ENCODE measurements at places on chromosomes 3 and 15. TPM values are rescaled to one million over a fixed set of nuclear protein-coding genes. Genes with fewer than 3 reads are reported as not detected.

- DNase-seq, result no peak
These were observed 8.8 kb downstream of the FILIP1L start for GRCh38 chr3:100105501-100105900.

- no peak for DNase-seq
These were observed 110.2 kb downstream of the RORA start for GRCh38 chr15:61118885-61119284.

DNA sequence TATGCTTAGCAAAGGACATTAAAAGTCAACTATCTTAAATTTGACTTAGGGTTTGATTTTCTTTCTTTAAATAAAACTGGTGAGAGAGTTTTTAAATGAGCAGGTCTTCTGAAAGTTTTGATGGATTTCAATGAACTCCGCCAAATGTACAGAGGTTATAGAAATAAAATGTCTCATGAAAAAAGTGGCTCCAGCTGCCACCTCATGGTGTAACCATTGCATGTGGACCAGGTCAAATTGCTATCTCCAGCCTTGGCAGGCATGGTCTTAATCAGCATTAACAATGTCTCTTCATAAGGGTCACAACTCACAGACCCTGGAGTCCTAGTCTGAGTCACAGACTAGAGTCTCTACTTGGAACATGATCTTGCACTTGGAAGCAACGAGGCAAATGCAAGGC lies 182.3 kb downstream of the ADAMTS17 start:
- no peak for DNase-seq

DNA sequence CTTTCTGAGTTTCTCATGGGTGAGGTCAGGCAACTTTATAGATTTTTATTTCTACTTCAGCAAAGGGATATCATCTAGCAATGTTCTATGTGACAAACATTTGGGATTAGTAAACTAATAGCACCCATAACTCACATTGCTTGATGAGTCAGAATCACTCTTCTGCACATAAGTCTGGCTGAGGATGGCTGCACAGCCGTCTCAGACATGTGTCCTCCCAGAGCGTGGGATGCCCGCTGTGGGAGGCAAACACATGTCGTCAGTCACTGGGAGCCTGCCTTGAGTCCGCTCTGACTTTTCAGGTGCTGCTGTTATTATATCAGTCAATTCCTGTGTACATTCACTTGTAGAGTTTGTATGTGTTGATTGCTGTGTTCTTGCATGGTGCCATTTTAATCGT lies 230.7 kb upstream of the TRIM42 start:
- DNase-seq, result no peak

DNA sequence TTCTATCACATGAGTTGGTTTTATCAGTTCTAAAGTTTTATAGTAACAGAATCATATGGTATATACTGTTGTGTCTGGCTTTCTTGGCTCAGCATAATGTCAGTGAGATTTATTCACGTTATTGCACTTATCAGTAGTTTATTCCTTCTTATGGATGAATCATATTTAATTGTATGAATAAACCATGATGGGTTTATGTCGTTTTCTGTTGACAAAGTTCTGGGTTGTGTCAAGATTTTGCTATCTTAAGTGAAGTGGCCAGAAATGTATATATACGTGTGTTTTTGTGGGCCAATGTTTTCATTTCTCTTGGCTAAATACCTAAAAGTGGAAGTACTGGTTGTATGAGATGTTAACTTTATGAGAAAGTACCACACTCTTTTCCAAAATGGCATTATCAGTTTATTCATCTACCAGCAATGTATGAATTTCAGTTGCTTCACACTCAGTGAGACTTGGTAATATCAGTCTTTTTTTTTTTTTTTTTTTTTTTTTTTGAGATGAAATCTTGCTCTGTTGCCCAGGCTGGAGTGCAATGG lies 112.4 kb upstream of the DCBLD2 start:
- DNase-seq, result no peak

GRCh38 chr3:58556761-58557221 lies 19.8 kb upstream of the ACOX2 start:
- no peak for DNase-seq

DNA sequence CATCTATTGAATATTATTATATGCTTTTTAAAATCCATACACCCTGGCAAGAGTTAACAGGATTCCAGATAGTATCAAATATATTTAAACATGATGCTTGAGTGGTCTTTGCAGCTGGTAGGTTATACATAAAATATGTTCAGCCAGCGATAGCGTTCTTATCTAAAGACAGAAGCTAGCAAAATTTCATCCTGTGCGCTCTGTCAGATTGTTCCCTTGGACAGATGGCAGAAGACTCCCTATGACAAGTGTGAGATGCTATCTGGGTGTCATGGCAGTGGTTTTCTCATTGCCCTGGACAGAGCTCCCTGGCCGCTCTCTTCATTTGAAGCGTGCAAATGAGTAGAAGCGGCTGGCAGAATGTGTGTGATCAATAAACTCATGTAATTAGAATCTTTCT lies 175.2 kb upstream of the SOX14 start:
- no peak for DNase-seq

DNA sequence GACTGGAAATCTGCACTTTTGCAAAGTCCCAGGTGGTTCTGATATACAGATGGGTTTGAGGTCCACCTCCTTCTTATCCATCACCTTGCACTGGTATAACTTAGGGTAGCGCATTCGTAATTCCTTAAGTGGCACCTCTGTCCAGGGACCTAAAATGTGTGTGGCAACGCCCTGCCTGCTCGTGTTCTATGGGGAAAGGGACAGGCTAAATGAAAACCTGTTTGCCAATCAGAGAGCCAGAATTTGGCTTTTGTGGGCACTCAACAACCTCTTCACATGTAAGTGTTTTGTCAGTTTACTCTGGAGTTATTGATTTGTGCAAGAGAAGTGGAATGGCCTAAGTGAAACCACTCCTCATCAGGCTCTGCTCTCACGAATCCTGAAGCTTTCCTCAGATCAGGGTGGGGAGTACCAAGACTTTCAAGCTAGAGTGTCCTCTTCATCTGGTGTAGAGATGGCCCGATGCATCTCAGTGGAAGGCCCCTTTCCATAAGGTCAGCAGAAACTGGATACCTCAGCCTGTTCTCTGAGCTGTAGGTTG lies 138.3 kb downstream of the ALDH1A2 start:
- DNase-seq, result no peak

The KLF13 gene
- polyA plus RNA-seq, result 17.4 TPM

The IP6K2 gene
- 110 TPM for polyA plus RNA-seq

The TICRR gene
- polyA plus RNA-seq, result 1.3 TPM

The FANCD2 gene
- 5.4 TPM for polyA plus RNA-seq

The LRRC15 gene
- 5.7 TPM for polyA plus RNA-seq

The SLTM gene
- polyA plus RNA-seq, result 38.3 TPM

All from AG04450 (cell line).